ENCODE measurements at places on chromosomes 4 and X. TPM values are rescaled to one million over a fixed set of nuclear protein-coding genes. Genes with fewer than 3 reads are reported as not detected.

DNA sequence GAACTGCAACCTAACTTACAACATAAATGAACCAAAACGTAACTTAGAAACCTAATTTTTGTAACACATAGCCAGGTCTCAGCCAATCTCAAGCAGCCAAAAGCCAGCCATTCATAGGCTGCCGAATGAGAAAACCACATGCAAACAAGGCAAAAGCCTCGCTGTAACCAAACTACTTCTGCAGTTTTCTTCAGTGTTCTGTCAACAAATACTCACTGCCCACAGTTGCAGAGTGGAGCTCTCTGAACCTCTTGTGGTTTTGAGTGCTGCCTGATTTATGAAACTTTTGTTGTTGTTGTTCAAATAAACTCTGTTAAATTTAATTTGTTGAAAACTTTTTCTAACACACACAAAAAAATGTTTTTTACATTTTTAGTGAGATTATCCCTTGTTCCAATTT, 251.2 kb downstream of the PAPSS1 start:
- H3K36me3 ChIP-seq: no peaks in the 10 kb centered on the region
- no peak for DNase-seq
- H3K27me3 ChIP-seq: no peaks in the 10 kb centered on the region
- H3K4me3 ChIP-seq: no peak overlapping the region
- no peak overlapping the region for H3K27ac ChIP-seq
- no peaks in the 10 kb centered on the region for H3K4me1 ChIP-seq

DNA sequence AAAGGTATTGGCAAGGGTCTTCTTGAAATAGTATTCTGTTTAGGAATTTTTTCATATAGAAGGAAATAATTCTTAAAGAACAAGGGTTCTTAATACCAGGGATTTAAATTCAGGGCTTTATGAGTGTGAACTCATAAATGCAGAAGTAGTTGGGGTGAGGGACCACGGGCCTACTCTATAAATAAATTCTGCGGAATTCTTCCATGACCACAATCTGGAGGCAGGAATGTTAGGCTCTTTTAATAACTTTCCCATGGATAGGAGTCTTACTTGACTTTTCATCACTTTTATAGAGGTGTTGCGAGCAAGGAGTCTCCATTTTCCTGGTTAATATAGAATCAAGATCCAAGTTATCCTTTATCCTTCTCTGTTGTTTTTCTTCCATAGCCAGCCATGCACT, 76.7 kb upstream of the SLC4A4 start:
- H3K4me1 ChIP-seq: no peaks in the 10 kb centered on the region
- no peak overlapping the region for H3K27ac ChIP-seq
- no peaks in the 10 kb centered on the region for H3K36me3 ChIP-seq

- no peak overlapping the region for H3K4me3 ChIP-seq
- no peaks in the 10 kb centered on the region for H3K36me3 ChIP-seq
- no peak for DNase-seq
- no peaks in the 10 kb centered on the region for H3K27me3 ChIP-seq
- H3K4me1 ChIP-seq: peaks cover 91% of the 10 kb centered on the region
- H3K27ac ChIP-seq: peak overlapping the region; percentile 71
Measured at GRCh38 chr4:87053802-87054767, 119.3 kb downstream of the AFF1 start.

DNA sequence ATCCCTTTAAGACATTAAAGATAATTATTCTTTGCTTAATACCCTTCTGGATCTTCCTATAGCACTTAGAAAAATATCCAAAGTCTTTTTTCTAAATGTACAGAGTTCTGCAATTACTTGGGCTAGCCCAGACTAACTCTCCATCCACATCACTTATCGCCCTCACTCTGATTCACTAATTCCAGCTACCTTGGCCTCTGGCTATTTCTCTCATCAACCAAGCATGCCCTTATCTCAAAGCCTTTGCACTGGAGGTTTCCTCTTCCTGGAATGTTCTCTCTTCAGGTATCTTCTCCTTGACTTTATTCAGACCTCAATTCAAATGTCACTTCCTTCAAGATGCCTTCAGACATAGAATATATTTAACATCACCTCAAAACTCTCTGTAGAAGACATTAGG, 345.1 kb upstream of the SMIM31 start:
- no peak overlapping the region for H3K27ac ChIP-seq
- H3K27me3 ChIP-seq: no peaks in the 10 kb centered on the region

GRCh38 chr4:105106426-105106825, 40.2 kb upstream of the TET2 start:
- no peaks in the 10 kb centered on the region for H3K27me3 ChIP-seq
- DNase-seq: no peak
- no peak overlapping the region for H3K27ac ChIP-seq
- H3K36me3 ChIP-seq: no peaks in the 10 kb centered on the region

DNA sequence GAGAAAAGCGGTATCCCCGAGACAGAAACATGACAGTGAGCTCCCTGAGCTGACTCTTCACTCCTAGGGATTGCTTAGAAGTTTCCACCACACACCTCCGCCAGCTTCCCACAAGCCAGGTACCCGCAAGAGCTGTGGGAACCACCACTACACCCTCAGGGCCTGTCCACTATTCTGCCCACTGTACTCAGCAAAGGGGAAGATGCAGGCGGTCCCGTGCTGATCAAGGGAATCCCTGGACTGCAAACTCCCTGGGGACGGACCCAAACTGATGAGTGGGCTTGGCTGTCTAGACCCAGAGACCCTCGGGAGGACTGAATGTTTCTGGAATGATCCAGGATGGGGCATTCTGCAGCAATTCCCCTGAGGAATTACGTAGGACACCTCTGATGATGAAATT, 30.2 kb downstream of the REELD1 start:
- no peak overlapping the region for H3K4me3 ChIP-seq
- no peak for DNase-seq
- no peaks in the 10 kb centered on the region for H3K27me3 ChIP-seq
- H3K27ac ChIP-seq: no peak overlapping the region
- peaks cover 22% of the 10 kb centered on the region for H3K4me1 ChIP-seq

- H3K27me3 ChIP-seq: no peaks in the 10 kb centered on the region
- no peak overlapping the region for H3K4me3 ChIP-seq
- no peak for DNase-seq
- no peaks in the 10 kb centered on the region for H3K4me1 ChIP-seq
- H3K36me3 ChIP-seq: no peaks in the 10 kb centered on the region
Measured at GRCh38 chr4:59484944-59485343, 1715.2 kb upstream of the ADGRL3 start.

DNA sequence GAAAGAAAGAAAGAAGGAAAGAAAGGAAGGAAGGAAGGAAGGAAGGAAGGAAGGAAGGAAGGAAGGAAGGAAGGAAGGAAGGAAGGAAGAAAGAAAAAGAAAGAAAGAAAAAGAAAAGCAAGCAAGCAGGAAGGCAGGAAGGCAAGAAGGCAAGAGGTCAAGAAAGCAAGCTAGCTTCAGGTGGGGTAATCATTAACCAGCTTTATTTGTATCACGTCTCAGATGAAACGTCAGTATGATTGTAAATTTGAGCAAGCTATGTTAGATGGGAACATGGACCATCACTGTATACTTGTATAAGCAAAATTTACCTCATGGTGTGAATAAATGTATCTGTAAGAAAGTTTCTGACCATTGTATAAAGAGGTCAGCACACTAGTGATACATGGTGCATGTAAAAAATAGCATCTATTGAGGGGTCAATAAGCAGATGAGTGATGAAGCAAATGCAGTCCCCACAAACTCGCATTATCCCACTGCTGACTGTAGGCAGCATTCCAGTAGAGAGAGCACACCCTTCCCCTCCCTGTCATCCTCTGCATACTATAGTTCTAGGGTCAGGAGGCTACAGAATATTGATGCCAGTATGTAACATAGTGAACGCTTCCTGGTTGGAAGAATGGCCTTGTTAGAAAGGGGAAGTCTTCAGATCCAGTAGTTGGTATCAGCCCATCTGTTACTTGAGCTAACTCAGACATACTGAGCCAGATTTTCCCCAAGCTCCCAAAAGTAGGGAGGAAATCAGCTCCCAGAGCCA, 16.5 kb upstream of the KLHL34 start:
- no peak for DNase-seq
- H3K4me1 ChIP-seq: no peaks in the 10 kb centered on the region
- no peak overlapping the region for H3K4me3 ChIP-seq
- no peak overlapping the region for H3K27ac ChIP-seq

- no peak for DNase-seq
- H3K27ac ChIP-seq: no peak overlapping the region
- no peaks in the 10 kb centered on the region for H3K4me1 ChIP-seq
- H3K4me3 ChIP-seq: no peak overlapping the region
Measured at GRCh38 chr4:125021189-125021588, 293.6 kb upstream of the FAT4 start.

- DNase-seq: no peak
- no peaks in the 10 kb centered on the region for H3K4me1 ChIP-seq
- no peak overlapping the region for H3K4me3 ChIP-seq
Measured at GRCh38 chrX:46722742-46723568, 36.0 kb downstream of the SLC9A7 start.

- no peak overlapping the region for H3K4me3 ChIP-seq
- no peaks in the 10 kb centered on the region for H3K36me3 ChIP-seq
- H3K27me3 ChIP-seq: no peaks in the 10 kb centered on the region
- H3K27ac ChIP-seq: no peak overlapping the region
Measured at GRCh38 chrX:108275732-108276131, 162.5 kb downstream of the COL4A6 start.

- H3K27ac ChIP-seq: no peak overlapping the region
- H3K4me3 ChIP-seq: no peak overlapping the region
- H3K36me3 ChIP-seq: no peaks in the 10 kb centered on the region
- no peaks in the 10 kb centered on the region for H3K4me1 ChIP-seq
- no peak for DNase-seq
Measured at GRCh38 chr4:40412388-40412787, 77.3 kb downstream of the CHRNA9 start.

DNA sequence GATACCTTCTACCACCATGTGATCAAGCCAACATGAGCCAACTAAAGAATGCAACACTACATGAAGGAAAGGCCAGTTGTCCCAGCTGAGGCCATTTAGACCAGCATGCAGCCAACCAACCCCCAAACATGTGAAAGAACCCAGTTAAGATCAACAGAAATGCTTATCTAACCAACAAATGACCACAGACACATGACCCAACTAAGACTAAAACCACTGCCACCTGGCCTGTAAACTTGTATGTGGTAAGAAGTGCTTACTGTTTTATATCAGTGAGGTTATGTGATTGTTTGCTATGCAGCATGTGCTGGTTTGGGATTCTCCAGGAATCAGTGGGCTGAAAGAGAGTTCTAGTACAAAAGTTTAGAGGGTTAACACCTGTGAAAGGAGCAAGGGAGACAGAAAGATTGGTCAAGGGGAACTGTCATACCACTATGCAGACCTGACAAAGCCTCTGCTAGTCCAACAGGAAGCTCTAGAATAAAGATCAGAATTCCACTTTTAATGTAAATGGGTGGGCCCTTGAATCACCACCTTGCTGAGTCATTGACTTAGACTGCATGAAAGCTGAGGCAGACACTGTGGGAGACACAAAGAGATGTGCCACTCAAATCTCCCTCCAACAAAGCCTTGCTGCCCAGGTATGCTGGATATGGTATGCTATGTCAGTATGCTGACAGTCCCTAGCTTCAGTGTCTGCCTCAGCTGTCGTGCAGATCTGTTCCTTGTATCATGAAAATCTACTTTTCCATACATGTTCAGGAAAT, 6.1 kb upstream of the SH3D19 start:
- peaks cover 39% of the 10 kb centered on the region for H3K4me1 ChIP-seq
- no peaks in the 10 kb centered on the region for H3K36me3 ChIP-seq
- no peak overlapping the region for H3K4me3 ChIP-seq
- no peak for DNase-seq
- peak overlapping the region; percentile 51 for H3K27ac ChIP-seq

DNA sequence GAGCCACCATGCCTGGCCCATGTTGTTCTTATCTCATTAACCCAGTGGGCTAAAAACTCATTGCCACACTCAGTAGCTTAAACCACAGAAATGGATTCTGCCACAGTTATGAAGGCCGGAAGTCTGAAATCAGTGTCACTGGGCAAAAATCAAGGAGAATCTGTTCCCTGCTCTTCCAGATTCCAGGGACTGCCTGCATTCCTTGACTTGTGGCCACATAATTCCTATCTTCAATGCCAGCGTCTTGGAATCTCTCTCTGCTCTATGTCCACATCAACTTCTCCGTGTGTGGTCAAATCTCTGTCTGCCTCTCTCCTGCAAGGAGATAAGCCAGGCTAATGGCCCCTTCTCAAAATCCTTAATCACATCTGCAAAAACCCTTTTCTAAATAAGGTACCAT, 4.1 kb upstream of the WFS1 start:
- H3K36me3 ChIP-seq: no peaks in the 10 kb centered on the region
- H3K27me3 ChIP-seq: peaks cover 13% of the 10 kb centered on the region
- H3K4me1 ChIP-seq: peaks cover 8% of the 10 kb centered on the region

Gene SYNPO2
- total RNA-seq: 175 TPM

Gene DDX53
- total RNA-seq: not detected

Gene PPP1R2C
- total RNA-seq: not detected

Gene TLR7
- 0.75 TPM for total RNA-seq

Gene TKTL2
- 0.14 TPM for total RNA-seq

Gene YY2
- total RNA-seq: 1.6 TPM

Gene UGT2B17
- total RNA-seq: not detected

Gene TSPAN7
- 156 TPM for total RNA-seq

Gene SMIM43
- 0.27 TPM for total RNA-seq

Gene SASH3
- 5.6 TPM for total RNA-seq

Gene TMPRSS11F
- total RNA-seq: not detected

Gene CXCL9
- not detected for total RNA-seq

Gene PNMA6F
- not detected for total RNA-seq

Gene COX18
- 17.6 TPM for total RNA-seq

Gene ACSL4
- total RNA-seq: 9.7 TPM

Measured in transverse colon (tissue), 4 donors.